ENCODE measurements at places on chromosomes 1 and 21.
A peak's percentile ranks its signal among the peaks of the same experiment; 100 is the strongest.

DNA sequence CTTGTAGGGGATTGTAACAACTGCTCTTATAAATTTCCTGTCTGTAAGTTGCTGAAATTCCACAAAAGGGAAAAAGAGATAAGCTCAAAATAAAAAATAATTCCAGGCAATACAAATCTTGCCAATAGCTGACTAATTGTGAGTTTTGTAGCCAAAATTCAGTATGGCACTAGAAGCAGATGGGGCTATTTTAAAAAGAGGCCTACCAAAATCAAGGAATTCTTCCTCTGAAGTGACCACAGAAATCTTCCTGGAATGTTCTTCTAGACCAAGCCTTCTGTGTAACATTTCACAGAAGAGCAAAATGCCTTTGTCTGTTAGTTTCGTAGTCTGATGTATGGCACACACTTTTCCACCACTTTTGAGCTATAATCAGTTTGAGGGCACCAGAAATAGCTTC is 127.6 kb downstream of the CYYR1 start:
- no peak for DNase-seq

GRCh38 chr1:209198961-209199750 is 384.4 kb upstream of the CAMK1G start:
- DNase-seq = no peak

- no peak for DNase-seq
Measured at GRCh38 chr1:39181311-39181710, 23.2 kb upstream of the MACF1 start.

- DNase-seq = no peak
Measured at GRCh38 chr1:209390764-209391163, 192.8 kb upstream of the CAMK1G start.

DNA sequence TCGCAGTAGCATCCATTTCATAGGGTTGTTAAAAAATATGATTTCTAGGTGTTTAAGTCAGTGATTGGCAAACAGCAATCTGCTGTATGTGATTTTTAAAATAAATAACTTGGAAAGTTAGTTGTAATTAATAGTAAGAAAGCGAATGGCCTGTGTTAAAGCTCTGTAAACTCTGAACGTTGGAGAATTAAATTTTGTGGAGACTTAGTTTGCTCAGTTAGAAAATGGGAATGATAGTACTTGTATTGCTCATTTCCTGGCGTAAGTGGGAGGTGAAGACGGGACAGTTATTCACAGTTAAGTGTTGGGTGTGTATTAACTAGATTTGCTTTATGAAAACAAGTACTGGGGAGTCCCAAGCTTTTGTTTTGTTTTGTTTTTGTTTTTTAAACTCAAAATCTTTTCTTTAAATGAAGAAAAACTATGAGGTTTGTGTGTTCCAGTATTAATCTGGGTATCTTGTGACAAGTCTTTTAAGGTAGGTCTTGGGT is 995 bp downstream of the CACYBP start:
- DNase-seq = peak; percentile 41

GRCh38 chr1:61740751-61741700 is 1.3 kb upstream of the PATJ start:
- peak; percentile 30 for DNase-seq

GRCh38 chr1:47890779-47891178 is 106.4 kb downstream of the TRABD2B start:
- DNase-seq = no peak

GRCh38 chr21:38716942-38717341 is 88.8 kb upstream of the ETS2 start:
- no peak for DNase-seq

- DNase-seq = peak; percentile 15
Measured at GRCh38 chr1:231990388-231990787, 363.8 kb downstream of the DISC1 start.

DNA sequence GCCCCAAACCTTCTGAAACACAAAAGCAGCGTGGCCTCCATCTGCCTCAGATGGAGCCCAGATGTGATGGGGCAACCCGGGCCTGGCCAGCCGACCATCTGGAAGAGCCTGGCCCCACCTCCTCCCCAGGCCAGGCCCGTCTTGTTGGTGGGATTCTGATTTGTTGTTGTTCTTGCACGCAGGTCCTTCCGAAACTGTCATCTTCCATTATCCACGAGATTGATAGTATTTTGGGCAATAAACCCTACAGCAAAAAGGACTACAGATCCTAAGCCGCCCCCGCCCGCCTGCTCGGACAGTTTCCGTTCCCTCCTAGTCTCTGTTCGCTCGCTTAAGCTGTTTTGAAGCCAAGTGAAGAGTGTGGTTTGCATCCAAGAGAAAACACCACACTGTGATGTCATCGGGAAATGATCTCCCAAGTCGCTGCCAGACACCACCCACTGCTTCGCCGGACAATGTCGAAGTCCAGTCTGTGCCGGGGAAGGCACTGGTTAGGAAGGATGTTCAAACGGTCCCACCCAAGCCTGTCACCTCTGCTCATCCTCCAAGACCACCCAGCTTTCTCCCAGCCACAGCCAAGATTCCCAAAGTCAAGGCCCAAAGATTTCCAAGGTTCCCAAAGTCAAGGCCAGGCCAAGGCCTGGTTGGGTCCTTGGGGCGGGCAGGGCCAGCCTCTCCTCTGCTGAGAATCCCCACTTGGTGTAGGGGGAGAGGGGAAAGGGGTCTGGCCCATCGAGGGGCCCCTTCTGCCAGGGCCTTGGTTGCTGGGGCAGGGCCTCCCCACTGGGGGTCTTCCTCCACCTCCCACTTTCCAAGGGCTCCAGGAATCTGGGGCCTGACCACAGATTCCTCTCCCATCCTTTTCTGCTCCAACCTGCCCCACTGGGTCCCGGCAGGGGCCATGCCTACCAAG is 52.9 kb downstream of the KCNAB2 start:
- no peak for DNase-seq
